ENCODE measurements at places on chromosomes 4 and X. TPM values are rescaled to one million over a fixed set of nuclear protein-coding genes. Genes with fewer than 3 reads are reported as not detected.

The SOX3 gene
- total RNA-seq = not detected

- DNase-seq = no peak
Measured at GRCh38 chr4:79917246-79917645, 155.8 kb downstream of the ANTXR2 start.

DNA sequence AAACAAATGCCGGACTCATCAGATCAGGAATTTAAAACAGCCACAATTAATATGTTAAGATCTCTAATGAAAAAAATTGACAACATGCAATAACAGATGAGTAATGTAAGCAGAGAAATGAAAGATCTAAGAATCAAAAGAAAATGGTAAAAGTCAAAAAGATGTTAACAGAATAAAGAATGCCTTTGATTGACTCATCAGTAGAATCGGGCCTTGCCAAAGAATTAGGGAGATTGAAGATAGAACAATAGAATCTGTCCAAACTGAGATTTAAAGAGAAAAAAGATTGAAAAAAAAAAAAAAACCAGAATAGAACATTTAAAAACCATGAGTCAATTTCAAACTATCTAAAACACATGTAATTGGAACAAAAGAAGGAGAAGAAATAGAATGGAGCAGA, 25.9 kb upstream of the GUCY1A1 start:
- DNase-seq = no peak

- peak; percentile 37 for DNase-seq
Measured at GRCh38 chrX:112759512-112759911, 79.8 kb upstream of the LHFPL1 start.

The ZIC3 gene
- not detected for total RNA-seq

- DNase-seq = no peak
Measured at GRCh38 chrX:45735571-45735970, 534.9 kb upstream of the DIPK2B start.

The SLC9B1 gene
- total RNA-seq = 0.21 TPM

The GNRHR gene
- total RNA-seq = not detected

The ITGB1BP2 gene
- 1.1 TPM for total RNA-seq

- no peak for DNase-seq
Measured at GRCh38 chrX:96707804-96708203, 23.2 kb downstream of the DIAPH2 start.

The BEX1 gene
- total RNA-seq = 40.2 TPM

- DNase-seq = no peak
Measured at GRCh38 chr4:139167774-139168444, 9.1 kb downstream of the ELF2 start.

The SMR3B gene
- total RNA-seq = not detected

GRCh38 chrX:24965372-24965771, 50.4 kb downstream of the ARX start:
- no peak for DNase-seq

Data from kidney epithelial cell (primary cell).